A549 treated with CpdA at 1 μM for 4 hours (cell line): ENCODE measurements at places on chromosomes 1 and 21. TPM values are rescaled to one million over a fixed set of nuclear protein-coding genes. Genes with fewer than 3 reads are reported as not detected.

Gene FAM177B
- total RNA-seq: not detected in 5 replicates

Gene FMO1
- not detected in 5 replicates for total RNA-seq

Gene IL6R
- total RNA-seq: 10.1 to 13.8 TPM (median 11.3 TPM) in 5 replicates

Gene AADACL3
- total RNA-seq: not detected in 5 replicates

Gene SYT2
- 0.01 to 0.07 TPM (median 0.02 TPM) in 5 replicates for total RNA-seq

Gene KRTAP7-1
- not detected in 5 replicates for total RNA-seq

Gene CR1L
- 0.71 TPM in 1 of 5 replicates, not detected in the others for total RNA-seq

Gene OR2G6
- total RNA-seq: not detected in 5 replicates

Gene VHLL
- total RNA-seq: not detected in 5 replicates

Gene SCCPDH
- total RNA-seq: 43.9 to 49.1 TPM (median 48.8 TPM) in 5 replicates

Gene F5
- 0.05 to 0.24 TPM (median 0.08 TPM) in 5 replicates for total RNA-seq

Gene ADCY10
- total RNA-seq: 0.07 to 0.20 TPM (median 0.08 TPM) in 3 of 5 replicates, not detected in the others

Gene NOTCH2
- total RNA-seq: 18.6 to 30.5 TPM (median 26.8 TPM) in 5 replicates

Gene MPL
- total RNA-seq: 0.09 to 0.22 TPM in 2 of 5 replicates, not detected in the others

Gene TMEM82
- total RNA-seq: not detected in 5 replicates

Gene CD48
- total RNA-seq: not detected in 5 replicates

Gene OR2L8
- total RNA-seq: not detected in 5 replicates

Gene PAQR6
- total RNA-seq: 2.9 to 5.1 TPM (median 3.0 TPM) in 5 replicates

Gene CRYBG2
- 1.6 to 2.3 TPM (median 1.7 TPM) in 5 replicates for total RNA-seq

Gene KIF14
- total RNA-seq: 7.9 to 13.1 TPM (median 11.6 TPM) in 5 replicates

Gene WNT3A
- 0.02 to 0.06 TPM (median 0.05 TPM) in 3 of 5 replicates, not detected in the others for total RNA-seq

Gene RXFP4
- total RNA-seq: not detected in 5 replicates

Gene TBX15
- 0.03 to 0.08 TPM (median 0.05 TPM) in 4 of 5 replicates, not detected in the other for total RNA-seq

Gene LMX1A
- total RNA-seq: not detected in 5 replicates

Gene DYNLT4
- 0.29 to 0.70 TPM (median 0.57 TPM) in 5 replicates for total RNA-seq

Gene PCP4L1
- 0.07 to 0.10 TPM (median 0.09 TPM) in 3 of 5 replicates, not detected in the others for total RNA-seq

Gene PLA2G2C
- total RNA-seq: not detected in 5 replicates

Gene SH2D1B
- total RNA-seq: 0.10 to 0.30 TPM (median 0.15 TPM) in 5 replicates

Gene SYTL1
- total RNA-seq: 0.12 to 0.66 TPM (median 0.50 TPM) in 5 replicates

Gene FCER1G
- 0.18 TPM in 1 of 5 replicates, not detected in the others for total RNA-seq

Gene IGSF21
- 0.20 TPM in 1 of 5 replicates, not detected in the others for total RNA-seq

Gene ANXA9
- 0.70 to 1.3 TPM (median 0.83 TPM) in 5 replicates for total RNA-seq

Gene ZNF697
- total RNA-seq: 1.6 to 2.1 TPM (median 1.8 TPM) in 5 replicates

Gene ADAM30
- total RNA-seq: not detected in 5 replicates

Gene SLC5A9
- 0.12 TPM in 1 of 5 replicates, not detected in the others for total RNA-seq

Gene PAFAH2
- 6.9 to 9.1 TPM (median 7.8 TPM) in 5 replicates for total RNA-seq

Gene OR2T11
- not detected in 5 replicates for total RNA-seq

Gene PGBD5
- 0.15 to 0.83 TPM (median 0.76 TPM) in 5 replicates for total RNA-seq

Gene DNAJC8
- 69.4 to 78.2 TPM (median 77.3 TPM) in 5 replicates for total RNA-seq

Gene PTPRU
- total RNA-seq: 6.4 to 8.3 TPM (median 7.0 TPM) in 5 replicates

Gene TCEA3
- total RNA-seq: 0.17 to 0.42 TPM (median 0.29 TPM) in 5 replicates

Gene ACTN2
- total RNA-seq: 0.01 to 0.12 TPM in 2 of 5 replicates, not detected in the others

Gene ST6GALNAC5
- total RNA-seq: not detected in 5 replicates

Gene PEX11B
- 19.4 to 23.4 TPM (median 22.0 TPM) in 5 replicates for total RNA-seq

Gene RHD
- not detected in 5 replicates for total RNA-seq

Gene LINGO4
- total RNA-seq: not detected in 5 replicates

Gene PCP4
- not detected in 5 replicates for total RNA-seq

Gene CFHR1
- 0.16 to 0.40 TPM (median 0.22 TPM) in 4 of 5 replicates, not detected in the other for total RNA-seq

Gene PIK3C2B
- 6.1 to 7.8 TPM (median 7.0 TPM) in 5 replicates for total RNA-seq

Gene C4BPA
- total RNA-seq: 0.44 to 1.5 TPM (median 0.59 TPM) in 5 replicates

Gene TMEM50B
- 11.9 to 12.8 TPM (median 12.7 TPM) in 5 replicates for total RNA-seq

Gene ATP1A4
- not detected in 5 replicates for total RNA-seq

Gene DNMT3L
- 0.03 TPM in 1 of 5 replicates, not detected in the others for total RNA-seq

Gene RGS7
- total RNA-seq: 0.03 to 0.12 TPM (median 0.09 TPM) in 4 of 5 replicates, not detected in the other

Gene DPT
- total RNA-seq: not detected in 5 replicates

Gene DNAH14
- total RNA-seq: 13.5 to 17.0 TPM (median 16.0 TPM) in 5 replicates
